ENCODE measurements at places on chromosomes 3 and 15.

DNA sequence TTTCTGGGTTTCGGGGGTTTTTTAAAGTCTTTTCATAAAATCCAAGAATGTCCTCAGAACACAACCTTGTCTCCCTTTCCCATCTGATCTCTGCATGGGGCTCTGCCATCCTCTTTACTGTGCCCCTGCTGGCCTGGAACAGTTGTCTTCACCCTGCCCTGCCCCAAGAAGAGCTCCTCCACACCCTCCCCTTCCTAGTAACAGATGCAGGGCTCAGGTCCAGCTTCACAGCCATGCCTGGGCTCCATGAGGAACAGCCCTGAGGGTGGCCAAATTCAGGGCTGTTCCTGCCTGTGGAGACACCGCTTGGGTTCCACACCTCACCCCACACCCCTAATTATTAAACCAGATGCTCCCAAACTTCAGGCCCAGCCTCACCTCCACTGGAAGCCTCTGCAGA is 12.9 kb upstream of the ULK3 start:
- no peak for DNase-seq

GRCh38 chr15:74007820-74008371 is 13.4 kb downstream of the PML start:
- DNase-seq: no peak

- no peak for DNase-seq
Observed at GRCh38 chr3:41478278-41478677, 279.0 kb downstream of the CTNNB1 start.

DNA sequence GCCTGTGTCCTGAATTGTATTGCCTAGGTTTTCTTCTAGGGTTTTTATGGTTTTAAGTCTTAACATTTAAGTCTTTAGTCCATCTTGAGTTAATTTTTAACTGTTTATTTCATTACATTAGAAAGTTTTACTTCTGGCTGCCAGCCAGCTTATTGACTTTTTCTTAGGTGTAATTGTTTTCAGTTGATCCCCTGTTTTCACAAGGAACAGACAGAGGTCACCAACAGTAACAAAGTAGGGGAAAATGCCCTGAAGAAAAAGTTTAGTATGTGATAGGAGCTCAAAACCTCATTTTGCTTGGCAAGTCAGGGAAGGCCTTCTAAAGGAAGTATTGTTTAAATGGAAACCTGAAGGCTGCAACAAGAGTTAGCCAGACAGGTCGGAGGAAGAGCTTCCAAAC is 10.4 kb downstream of the WDR48 start:
- DNase-seq: no peak

GRCh38 chr3:152256851-152257562 is 11.7 kb upstream of the MBNL1 start:
- no peak for DNase-seq

- DNase-seq: no peak
Observed at GRCh38 chr15:87716422-87716821, 540.1 kb downstream of the NTRK3 start.

DNA sequence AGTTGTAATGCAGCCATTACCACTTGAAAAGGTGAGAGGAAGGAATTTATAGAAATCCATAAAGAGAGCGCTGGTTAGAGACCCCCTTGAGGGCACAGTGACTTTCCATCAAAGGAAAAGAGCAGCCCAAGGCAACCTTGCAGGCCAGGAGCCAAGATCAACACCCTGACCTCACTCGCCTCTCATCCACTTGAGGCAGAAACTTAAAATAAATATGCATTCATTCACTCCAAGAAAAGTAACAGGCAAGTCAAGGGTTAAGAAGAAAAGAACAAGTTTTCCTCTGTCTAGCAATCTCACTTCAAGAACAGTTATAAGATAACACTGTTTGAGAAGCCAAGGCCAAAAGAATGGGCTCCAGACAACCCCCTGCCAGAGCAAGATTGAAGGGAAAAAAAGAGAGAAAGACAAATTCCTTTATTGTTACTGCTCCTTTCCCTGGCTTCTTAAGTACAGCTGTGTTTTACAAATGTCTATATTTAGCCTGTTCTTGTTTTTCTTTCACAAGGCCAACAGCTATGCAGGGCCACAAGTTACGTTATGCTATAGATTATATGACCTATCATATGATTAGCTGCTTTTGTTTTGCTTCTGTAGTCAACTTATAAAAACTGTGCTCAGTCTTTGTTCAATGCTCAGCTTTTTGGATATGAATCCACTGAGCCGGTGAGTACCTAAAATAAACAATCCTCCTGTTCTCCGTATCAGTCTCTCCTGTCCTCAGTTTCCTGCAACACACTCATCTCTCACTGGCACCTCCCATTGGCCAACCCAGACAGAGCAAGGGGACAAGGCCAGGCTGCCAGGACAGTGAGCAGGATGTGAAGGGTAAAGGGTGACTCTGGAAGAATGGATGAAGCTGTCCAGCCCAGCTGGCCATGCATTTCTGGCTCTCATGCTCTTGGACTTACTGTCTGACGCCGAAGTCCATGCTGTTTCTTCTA is 15.8 kb upstream of the SSUH2 start:
- DNase-seq: no peak

DNA sequence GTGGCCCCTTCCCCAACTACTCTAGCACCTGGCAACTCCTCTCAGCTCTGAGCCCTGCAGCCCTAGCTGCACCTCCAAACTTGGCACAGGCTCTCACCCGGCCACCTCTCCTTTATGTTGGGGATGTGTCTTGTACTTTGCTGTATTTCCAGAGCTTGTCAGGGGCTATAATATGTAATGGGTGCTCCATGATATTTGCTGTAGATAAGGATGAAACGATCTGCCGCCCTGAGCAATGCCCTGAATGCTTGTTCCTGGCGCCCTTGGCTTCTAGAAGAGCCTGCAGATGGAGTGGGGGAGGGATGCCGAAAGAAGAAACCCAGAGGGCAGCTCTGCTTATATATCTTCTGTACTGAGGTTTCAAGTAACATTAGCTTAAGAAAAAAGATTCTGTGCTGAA is 35.9 kb upstream of the ZBTB38 start:
- DNase-seq: no peak

- no peak for DNase-seq
Observed at GRCh38 chr3:172546105-172546504, 22.9 kb upstream of the TNFSF10 start.

Measured in NCI-H187 treated with DMSO at 0.1 percent for 48 hours (cell line).